ENCODE measurements at places on chromosomes 13 and 19. TPM values are rescaled to one million over a fixed set of nuclear protein-coding genes. Genes with fewer than 3 reads are reported as not detected.

- DNase-seq = no peak
Measured at GRCh38 chr13:71853725-71854124, 13.3 kb downstream of the DACH1 start.

- no peak for DNase-seq
Measured at GRCh38 chr13:44395976-44396694, 22.5 kb downstream of the SERP2 start.

The RELB gene
- 30.6 TPM for total RNA-seq

The RAX2 gene
- not detected for total RNA-seq

GRCh38 chr13:97120346-97120745 lies 101.8 kb upstream of the MBNL2 start:
- DNase-seq = no peak

All from kidney (tissue), 22 donors.